Type B pancreatic cell (in vitro differentiated cells): ENCODE measurements at places on chromosomes 2 and 18. TPM values are rescaled to one million over a fixed set of nuclear protein-coding genes. Genes with fewer than 3 reads are reported as not detected.

DNA sequence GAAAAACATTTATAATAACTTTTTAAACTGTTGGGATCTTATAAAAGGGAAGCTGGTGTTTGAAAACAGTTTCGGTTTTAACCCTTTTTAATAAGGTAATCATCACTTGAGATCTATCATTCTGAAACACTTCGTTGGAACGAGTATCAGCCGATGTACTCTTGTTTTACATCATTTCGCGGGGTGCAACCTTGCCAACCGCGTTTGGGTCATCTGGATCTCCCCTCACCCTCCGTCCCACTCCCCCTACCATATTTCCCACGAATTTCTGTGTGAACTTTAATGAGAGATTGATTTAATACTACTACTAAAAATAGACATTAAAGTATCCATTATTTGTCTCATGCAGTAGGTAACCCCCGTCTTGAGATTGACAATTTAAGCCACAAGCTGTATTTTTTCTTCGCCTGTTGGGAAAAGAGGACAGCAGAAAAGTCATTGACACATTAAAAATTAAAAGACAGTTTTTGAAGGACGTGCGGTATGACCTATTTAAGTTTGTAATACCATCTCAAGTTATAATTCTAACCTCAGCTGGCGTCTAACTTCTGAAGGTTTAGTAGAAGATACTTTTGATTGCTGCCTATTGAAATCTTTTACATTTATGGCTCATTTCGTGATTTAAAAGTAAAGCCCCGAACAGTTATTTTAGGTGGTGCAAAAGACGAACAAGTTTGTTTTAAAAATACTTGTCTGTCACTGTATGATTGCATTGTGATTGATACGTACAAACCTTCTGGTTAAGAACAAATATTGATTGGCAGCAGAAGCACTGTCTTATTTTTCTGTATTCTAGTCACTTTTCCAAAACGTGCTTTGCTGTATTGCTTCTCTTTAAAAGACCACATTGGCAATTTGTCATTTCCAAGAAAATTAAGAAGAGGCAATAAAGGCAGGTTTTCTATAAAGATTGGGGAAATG is 1.5 kb downstream of the CREB1 start:
- peaks cover 7% of the 10 kb centered on the region for H3K27me3 ChIP-seq
- peaks cover 9% of the 10 kb centered on the region for H3K36me3 ChIP-seq
- peaks cover 24% of the 10 kb centered on the region for H3K4me1 ChIP-seq

- no peak overlapping the region for H3K4me3 ChIP-seq
- H3K27ac ChIP-seq: no peak overlapping the region
- no peak for DNase-seq
- peaks cover 5% of the 10 kb centered on the region for H3K27me3 ChIP-seq
These were observed 925.7 kb downstream of the EPHA4 start for GRCh38 chr2:220646424-220646823.

DNA sequence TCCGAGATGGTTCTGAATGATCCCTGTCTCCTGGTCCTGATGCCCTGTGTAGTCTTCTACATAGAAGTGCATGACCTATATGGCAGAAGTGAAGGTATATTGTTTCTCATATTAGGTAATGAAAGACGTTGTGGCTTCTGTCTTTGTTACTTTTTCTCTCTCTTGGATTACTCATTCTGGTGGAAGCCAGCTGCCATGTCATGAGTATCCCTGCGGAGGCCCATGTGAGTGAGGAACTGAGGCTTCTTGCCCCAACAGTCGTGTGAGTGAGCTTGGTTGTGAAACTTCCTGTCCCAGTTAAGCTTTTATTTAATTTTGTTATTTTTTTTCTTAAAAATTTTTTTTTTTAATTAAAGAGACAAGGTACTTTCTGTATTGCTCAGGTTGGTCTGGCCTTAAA is 134.7 kb downstream of the UBR3 start:
- H3K36me3 ChIP-seq: peaks cover 19% of the 10 kb centered on the region
- H3K27me3 ChIP-seq: no peaks in the 10 kb centered on the region
- H3K4me1 ChIP-seq: no peaks in the 10 kb centered on the region

GRCh38 chr2:36060133-36060532 is 295.4 kb upstream of the CRIM1 start:
- no peak overlapping the region for H3K4me3 ChIP-seq
- H3K4me1 ChIP-seq: peaks cover 4% of the 10 kb centered on the region
- H3K36me3 ChIP-seq: no peaks in the 10 kb centered on the region

DNA sequence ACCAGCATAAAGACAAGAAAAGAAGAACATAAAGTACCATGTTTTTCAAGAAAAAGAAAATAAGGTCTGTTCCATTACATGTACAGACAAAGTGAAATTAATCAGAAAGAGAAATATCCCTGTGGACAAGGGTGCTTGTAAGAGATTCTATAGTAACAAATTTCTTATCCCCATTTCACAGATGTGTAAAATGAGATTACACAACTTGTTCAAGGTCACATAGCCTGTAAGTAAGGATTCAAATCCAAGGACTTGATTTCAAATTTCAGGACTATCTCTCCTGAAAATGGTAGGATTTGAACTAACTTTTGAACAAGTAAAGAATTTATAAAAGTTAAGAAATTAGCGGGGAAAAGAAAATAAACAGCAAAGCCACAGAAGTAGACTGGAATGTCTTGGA is 248.2 kb upstream of the SLC39A10 start:
- no peaks in the 10 kb centered on the region for H3K36me3 ChIP-seq
- no peak for DNase-seq
- H3K27me3 ChIP-seq: no peaks in the 10 kb centered on the region
- no peak overlapping the region for H3K4me3 ChIP-seq
- H3K4me1 ChIP-seq: peaks cover 6% of the 10 kb centered on the region
- no peak overlapping the region for H3K27ac ChIP-seq

DNA sequence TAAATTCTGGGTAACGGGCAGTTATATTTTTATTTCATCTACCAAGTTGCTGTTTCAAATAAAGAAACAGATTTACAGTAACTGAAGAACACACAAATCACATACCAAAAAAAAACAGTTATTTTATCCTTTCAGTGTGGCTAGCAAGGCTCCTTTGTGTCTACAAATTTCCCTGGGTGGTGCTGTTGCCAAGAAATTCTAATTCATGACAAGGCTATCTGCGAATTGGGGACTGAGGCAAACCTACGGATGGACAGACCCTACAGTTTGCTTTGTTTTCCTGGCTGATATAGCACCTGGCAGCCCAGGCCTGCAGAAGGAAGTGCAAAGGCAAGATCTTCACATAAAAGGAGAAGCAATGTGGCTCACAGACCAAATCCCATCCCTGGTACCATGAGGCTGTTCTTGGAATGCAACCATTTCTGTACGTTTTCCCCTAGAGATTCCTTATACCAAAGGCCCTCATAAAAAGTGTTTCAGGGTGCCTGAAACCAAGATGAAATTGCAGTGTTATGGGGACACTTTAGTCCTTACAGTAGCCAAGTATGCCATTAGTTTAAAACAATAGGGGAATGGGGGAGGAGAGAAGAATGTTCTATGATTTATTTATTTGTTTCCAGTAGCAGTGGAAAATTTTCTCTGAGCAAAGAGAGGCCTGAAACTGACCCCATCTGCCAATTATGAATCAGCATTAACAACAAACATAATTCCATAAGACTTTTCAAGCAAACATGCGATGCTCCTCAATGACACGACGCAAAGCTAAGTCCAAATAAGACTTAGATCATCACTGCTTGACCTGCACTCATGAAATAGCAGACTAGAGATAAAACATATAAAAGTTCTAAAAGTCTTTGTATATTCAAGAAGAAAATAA is 4.3 kb downstream of the KLF7 start:
- H3K4me3 ChIP-seq: peak overlapping the region; percentile 54
- no peak overlapping the region for H3K27ac ChIP-seq
- DNase-seq: no peak
- H3K4me1 ChIP-seq: peaks cover 35% of the 10 kb centered on the region
- peaks cover 7% of the 10 kb centered on the region for H3K36me3 ChIP-seq
- H3K27me3 ChIP-seq: no peaks in the 10 kb centered on the region

The CFC1 gene
- total RNA-seq: 25.5 and 27.1 TPM in 2 replicates

The TDRD15 gene
- 0.17 TPM in 1 of 2 replicates, not detected in the other for total RNA-seq

The CTAGE1 gene
- not detected in 2 replicates for total RNA-seq
